Pulmonary artery endothelial cell (primary cell): ENCODE measurements at places on chromosomes 6 and 20. TPM values are rescaled to one million over a fixed set of nuclear protein-coding genes. Genes with fewer than 3 reads are reported as not detected.

- DNase-seq: no peak
These were observed 69.5 kb downstream of the TINAG start for GRCh38 chr6:54377776-54378175.

DSN1 gene
- total RNA-seq: 20.6 and 32.2 TPM in 2 replicates

DNA sequence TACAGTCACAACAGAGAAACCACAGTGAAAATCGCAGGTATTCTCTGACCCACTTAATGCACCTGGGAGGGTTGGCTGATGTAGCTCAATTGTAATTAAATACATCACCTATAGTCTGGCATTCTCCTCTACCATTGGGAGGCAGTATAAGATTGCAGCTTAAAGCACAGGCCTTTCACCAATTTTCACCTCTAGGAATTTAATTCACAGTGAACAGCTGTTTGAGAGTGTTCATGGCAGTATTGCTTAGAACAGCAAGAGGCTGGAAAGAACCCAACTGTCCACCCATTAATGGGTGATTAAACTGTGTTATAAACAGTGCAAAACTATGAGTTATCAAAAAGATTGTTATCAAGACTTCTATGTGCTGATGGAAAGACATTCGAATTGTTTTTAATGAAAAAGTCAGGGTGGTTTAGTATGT, 2.0 kb downstream of the EDEM2 start:
- DNase-seq: peak; percentile 50

DNA sequence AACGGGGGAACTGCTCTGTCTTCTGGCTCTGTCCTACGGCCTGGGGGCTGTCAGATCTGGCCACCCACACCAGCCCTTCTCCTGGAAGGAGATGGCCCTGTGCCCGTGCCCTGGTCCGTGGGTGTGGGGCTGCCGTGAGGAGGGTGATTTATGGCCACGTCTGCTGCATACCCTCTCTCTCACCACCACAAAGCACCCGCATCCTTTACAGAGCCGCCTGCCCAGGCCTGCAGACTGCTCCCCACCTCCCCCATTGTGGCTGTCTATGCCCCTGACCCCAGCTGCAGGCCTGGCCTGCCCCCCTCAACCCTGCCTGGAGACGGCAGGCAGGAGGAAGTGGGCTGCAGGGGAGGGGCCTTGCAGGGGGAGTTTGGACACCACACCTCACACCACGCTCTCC, 72.7 kb upstream of the GATA5 start:
- DNase-seq: no peak

GRCh38 chr6:11803591-11803971, 25.0 kb upstream of the ADTRP start:
- DNase-seq: no peak

- no peak for DNase-seq
These were observed 36.5 kb downstream of the WDR27 start for GRCh38 chr6:169665289-169665688.

DNA sequence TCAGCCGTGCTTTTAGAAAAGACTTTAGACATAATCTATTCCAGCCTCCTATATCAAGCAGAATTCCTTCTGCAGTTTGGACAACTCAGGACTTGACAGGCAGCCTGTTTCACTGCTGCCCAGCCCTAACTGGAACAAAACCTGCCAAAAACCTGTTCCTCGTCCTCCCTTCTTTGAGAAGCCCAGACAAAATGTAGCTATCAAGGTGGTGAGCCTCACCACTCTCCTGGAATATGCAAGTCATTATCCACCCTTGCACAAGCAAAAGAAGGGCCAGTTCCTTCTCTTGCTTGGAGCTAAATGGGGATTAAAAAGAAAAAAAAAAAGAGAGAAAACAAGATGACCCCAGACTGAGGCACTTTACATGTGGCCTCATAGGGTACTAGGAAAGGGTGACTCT, 64.2 kb downstream of the TFAP2A start:
- DNase-seq: no peak

- DNase-seq: no peak
These were observed 146.4 kb upstream of the FAM83B start for GRCh38 chr6:54700158-54700557.

DNA sequence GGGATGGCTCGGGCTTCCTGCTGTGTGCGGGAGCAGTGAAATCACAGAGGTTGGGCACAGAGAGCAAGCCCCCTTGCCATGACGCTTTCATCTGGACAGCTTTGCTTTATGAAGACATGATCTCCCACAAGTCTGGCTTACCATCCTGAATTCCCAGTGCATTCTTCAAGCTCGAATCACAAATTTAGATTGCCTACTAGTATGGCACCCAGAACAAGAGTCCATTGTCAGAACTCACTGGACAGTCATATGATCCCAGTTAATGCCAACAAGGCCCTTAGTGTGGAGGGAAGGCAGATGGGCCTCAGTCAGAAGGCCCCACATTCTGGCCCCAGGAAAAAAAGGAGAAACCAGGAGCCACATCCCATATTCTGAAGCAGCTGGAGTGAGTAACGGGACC, 147.3 kb upstream of the FOXQ1 start:
- DNase-seq: no peak

- no peak for DNase-seq
These were observed 9.4 kb upstream of the TMEM14A start for GRCh38 chr6:52661551-52661950.

DNA sequence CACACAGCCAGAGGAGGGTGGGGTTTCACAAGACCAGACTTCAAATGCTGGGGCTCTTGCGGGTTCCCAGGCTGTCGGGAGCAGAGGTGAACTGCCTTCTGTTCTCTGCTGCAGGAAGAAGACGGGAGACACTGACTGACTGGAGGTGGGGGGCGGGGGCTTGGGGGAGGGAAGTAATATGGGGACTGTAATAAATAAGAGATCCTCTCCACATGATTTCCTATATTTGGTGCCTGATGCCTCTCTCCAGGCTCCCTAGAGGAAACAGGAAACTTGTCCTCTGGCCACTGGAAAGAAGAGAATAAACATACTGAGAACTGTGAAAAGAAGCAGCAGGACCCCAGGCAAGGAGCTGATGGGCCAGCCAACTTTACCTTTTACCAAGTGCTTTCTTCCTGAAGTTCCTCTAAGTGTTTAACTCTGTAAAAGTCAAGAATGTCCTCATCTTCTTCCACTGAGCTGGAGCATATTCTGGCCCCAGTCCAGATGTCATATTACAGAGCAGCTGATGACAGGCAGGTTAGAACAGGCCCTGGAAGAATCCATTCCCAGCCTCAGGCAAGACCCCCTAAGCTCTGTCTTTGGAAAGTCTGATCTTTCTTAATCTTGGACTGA, 33.2 kb upstream of the ADGRF5 start:
- no peak for DNase-seq

KIF25 gene
- total RNA-seq: not detected in 2 replicates

DNA sequence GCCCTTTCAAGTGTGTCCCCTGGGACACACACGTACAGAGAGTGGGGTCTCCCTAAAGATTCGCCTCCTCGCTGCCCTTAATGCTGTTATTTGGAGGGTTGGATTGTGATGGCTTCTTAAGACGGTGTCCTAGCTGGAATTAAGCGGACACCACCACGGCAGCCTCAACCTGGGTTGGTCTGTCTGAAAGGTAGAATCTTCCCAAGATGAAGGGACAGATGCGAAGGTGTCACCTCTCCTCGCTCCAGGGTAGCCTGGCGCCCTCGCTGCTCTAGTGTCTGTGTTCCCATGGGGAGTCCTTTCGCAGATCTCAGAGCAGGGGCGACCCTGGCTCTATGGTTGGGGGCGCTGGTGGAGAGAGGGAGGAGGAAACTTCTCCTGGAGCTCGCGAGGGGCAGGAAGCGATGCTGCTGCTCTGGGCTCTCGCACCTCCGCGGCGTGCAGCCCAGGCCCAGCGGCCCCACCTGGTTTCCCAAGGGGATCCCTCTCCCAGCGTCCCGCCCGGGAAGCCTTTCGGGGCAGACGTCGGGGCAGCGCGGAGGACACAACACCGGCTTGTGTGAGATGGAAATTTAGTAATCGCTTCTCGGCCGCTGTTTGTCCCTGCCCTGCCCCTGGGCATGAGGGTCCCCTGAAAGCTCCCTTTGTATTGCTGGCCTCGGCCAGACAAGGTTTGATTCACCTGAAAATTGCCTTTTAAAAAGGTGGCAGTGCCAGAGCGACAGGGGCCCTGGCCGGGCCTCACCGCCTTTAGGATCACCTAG, 1.7 kb downstream of the RSPO3 start:
- no peak for DNase-seq

NHSL1 gene
- total RNA-seq: 15.4 and 28.7 TPM in 2 replicates

GRCh38 chr20:34512266-34512954, 3.8 kb upstream of the DYNLRB1 start:
- DNase-seq: no peak

ROS1 gene
- not detected in 2 replicates for total RNA-seq

DNA sequence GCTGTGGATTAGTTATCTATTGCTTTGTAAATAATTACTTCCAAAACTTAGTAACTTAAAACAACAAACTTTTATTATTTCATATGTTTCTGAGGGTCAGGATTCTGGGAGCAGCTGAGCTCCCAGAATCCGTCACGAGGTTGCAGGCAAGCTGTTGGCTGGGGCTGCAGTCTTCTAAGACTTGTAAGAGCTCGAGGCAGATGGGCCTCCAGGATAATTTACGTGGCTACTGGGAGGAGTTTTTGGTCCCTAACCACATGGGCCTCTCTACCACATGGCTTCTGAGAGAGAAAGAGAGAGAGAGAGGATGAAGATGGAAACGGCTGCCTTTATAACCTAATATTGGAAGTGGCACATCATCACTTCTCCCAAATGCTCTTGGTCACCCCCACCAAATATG, 64.9 kb upstream of the SULF2 start:
- DNase-seq: no peak

DNA sequence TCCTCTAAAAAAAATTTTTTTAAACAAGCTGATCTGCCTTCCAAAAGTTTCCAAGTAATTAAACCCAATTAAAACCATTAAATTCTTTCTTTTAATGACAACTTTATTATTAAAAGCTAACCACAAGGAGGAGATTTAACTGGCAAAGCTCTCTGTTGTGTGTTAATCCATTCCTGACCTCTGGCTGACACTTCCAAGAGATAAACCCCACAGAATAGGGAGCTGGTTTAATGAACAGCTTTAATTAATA, 230.8 kb downstream of the EYA2 start:
- no peak for DNase-seq

DNA sequence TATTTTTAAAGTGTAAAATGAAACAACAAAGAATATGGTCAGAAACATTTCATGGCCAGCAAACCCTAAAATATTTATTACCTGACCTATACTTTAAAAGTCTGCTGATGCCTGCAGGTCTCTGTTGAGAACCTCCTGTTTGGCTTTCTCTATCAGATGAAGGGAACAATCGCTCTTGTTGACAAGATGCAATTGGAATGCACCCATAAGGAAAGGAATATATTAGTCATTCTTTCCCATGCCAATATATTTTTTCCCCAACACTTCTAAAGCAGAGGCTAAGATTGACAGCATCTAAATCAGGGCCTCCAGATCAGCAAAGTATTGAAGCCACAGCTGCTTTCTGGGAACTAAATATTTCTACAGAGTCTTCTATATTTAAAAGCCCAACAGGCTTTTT, 897.8 kb downstream of the EPHA7 start:
- peak; percentile 83 for DNase-seq

GRCh38 chr6:89961481-89961880, 67.2 kb downstream of the GJA10 start:
- no peak for DNase-seq
